ENCODE measurements at places on chromosomes 5 and 9. TPM values are rescaled to one million over a fixed set of nuclear protein-coding genes. Genes with fewer than 3 reads are reported as not detected.
A peak's percentile ranks its signal among the peaks of the same experiment; 100 is the strongest.

GRCh38 chr9:115590011-115590410, 472.1 kb upstream of the TNC start:
- DNase-seq, result peak; percentile 97

The KCNT1 gene
- not detected for total RNA-seq

DNA sequence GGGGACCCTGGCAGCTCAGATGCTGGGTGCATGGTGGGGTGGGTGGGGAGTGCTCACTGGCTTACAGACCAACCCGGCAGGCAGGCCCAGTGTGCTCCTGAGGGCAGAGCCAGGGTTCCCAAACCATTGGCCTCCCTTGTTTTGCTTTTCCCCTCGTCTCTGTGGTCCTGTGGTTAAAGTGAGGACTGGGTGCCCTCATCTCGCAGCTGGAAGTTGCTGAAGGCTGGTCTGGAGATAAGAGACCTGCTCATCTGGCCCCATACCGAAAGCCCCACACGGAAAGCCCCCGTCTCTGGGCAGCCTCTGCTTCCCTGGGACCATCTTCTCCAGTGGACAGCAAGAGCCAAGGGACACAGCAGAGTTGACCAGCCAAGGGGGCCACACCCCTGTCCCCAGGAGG, 9.8 kb upstream of the NACC2 start:
- DNase-seq, result no peak

GRCh38 chr5:79936646-79937216, 54.3 kb downstream of the MTX3 start:
- DNase-seq, result no peak

DNA sequence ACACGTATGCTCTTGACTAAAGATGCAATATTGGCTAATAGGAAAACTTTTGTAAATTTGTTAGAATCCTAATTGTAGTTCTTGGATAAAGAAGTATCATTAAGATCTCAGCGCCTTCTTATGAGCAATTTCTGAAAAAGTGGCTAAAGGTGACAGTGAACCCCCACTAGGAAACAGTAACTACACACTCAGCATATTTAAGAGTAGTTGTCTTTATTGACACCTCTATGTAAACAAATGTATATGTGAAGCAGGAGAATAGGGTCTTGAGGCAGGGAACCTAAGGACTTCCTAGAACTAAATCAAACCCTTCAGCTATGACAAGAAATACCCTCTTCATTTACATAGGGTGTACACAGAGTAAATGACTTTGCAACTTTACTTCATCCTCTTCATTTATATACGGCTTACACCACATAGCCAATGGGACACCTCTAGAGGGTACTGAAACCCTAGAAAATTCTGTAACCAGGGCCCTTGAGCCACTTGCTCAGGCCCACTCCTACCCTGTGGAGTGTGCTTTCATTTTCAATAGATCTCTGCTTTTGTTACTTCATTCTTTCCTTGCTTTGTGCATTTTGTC, 2.8 kb downstream of the NIPSNAP3A start:
- DNase-seq, result no peak

The ADAMTS2 gene
- total RNA-seq, result 18.3 TPM

DNA sequence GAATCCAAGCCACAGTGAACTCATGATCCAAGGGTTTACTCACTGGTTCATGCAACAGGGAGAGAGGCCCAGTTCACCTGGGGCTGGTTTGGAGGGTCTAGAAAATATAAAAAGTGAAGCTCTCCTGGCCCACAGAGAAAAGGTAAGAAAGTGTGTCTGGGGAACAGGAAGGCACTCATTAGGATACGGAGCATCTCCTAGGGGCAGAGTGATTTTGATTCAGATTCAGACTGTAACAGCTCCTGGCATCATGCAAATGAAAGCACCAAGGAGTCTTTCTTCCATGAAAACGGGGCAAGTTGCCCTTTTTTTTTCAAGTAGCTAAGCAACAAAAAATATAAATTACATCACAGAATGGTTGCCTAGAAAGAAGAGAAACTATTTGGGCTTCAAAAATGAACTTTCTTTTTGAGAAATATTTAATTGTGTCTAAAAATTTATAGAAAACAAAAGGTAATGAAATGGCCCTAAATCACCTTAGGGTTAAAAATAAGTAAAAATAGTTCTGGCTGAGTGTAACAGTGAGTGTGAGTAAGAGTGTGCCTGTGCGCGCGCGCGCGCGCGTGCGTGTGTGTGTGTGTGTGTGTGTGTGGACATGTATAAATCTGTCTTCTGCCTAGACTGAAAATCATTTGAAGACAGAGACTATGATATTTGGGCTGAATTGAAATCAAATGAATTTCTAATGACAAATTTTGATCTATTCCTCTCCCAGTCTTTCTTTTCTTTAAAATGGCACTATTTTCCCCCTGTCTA, 177.8 kb upstream of the ZNF462 start:
- no peak for DNase-seq

GRCh38 chr5:41445937-41446563, 64.4 kb downstream of the PLCXD3 start:
- DNase-seq, result peak; percentile 40

- no peak for DNase-seq
Measured at GRCh38 chr5:138095100-138095907, 11.5 kb downstream of the WNT8A start.

- DNase-seq, result no peak
Measured at GRCh38 chr9:133440874-133441273, 18.7 kb downstream of the ADAMTS13 start.

- no peak for DNase-seq
Measured at GRCh38 chr5:7396713-7397454, 946 bp downstream of the ADCY2 start.

The FOXD4L6 gene
- total RNA-seq, result not detected

- DNase-seq, result no peak
Measured at GRCh38 chr5:5039918-5040317, 100.2 kb upstream of the ADAMTS16 start.

DNA sequence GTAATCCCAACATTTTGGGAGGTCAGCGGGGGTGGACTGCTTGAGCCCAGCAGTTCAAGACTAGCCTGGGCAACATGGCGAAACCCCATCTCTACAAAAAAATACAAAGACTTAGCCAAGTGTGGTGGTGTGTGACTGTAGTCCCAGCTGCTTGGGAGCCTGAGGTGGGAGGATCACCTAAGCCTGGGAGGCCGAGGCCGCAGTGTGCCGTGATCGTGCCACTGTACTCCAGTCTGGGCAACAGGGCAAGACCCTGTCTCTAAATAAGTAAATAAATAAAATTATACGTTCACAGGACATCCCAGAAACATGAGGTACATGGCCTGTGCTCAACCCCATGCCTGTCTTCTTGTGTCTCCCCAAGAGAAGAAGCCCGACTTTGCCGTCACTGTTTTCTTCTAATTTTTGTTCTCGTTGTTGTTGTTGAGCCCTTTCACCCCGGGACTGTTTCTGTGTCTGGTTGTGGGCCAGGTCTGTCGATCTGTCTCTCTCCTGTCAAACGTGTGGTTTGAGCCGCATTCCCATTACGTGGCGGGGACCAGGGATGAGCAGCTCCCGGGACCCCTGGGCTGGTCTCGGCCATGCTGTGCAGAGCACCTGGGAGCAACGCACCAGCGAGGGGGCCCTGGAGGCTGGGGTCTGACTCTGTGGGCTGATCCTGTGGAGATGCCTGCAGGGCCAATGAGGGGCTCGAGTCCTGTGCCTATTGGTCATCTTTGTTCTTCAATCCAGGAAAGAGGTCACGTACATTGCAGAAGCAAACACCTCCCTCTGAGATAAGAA, 32.2 kb downstream of the NACC2 start:
- DNase-seq, result no peak

The HRH2 gene
- not detected for total RNA-seq

The DDX4 gene
- not detected for total RNA-seq

GRCh38 chr5:100119903-100120302, 415.3 kb upstream of the FAM174A start:
- no peak for DNase-seq

- DNase-seq, result no peak
Measured at GRCh38 chr5:61130289-61130688, 32.0 kb downstream of the SMIM15 start.

The IL9 gene
- not detected for total RNA-seq

DNA sequence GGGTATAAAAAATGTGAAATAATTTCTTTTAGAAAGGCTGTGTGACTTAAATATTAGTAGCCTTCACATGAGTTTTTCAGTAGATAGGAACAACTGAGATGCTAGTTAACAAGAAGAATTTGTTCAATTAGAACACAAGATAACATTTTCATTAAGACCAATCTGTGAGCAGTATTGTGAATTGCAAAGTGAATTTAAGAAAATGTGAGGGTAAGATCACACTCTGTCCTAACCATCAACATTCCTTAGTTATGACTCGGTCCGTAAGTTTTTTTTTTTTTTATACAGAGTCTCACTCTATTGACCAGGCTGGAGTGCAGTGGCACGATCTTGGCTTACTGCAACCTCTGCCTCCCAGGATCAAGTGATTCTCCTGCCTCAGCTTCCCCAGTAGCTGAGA, 180.2 kb upstream of the EGFLAM start:
- peak; percentile 5 for DNase-seq

The IRX1 gene
- not detected for total RNA-seq

GRCh38 chr9:77488439-77489126, 159.5 kb downstream of the GNA14 start:
- DNase-seq, result peak; percentile 20

DNA sequence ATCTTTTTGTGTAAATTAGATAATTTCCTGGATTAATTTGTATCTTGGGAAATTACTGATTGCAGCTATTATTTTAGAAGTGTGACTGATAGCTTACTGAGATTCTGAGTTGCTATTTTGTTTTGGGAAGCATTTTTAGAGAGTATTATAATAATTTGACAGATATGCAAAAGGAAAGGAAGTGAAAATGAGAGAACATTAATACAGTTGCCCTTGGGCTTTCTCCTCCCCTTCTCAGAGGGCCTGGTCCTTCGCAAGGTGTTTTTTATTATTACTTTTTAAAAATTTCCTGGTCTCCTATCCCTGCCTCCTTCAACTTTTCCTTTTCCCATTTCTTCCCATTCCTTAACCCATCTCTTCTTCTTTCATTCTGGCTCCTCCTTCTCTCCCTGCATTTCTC, 32.6 kb downstream of the UBAP1 start:
- no peak for DNase-seq

- DNase-seq, result no peak
Measured at GRCh38 chr9:101711330-101711941, 27.0 kb downstream of the GRIN3A start.

GRCh38 chr9:37105234-37105633, 15.1 kb upstream of the ZCCHC7 start:
- DNase-seq, result peak; percentile 10

- DNase-seq, result peak; percentile 9
Measured at GRCh38 chr9:37801287-37801850, 772 bp downstream of the DCAF10 start.

All from IMR-90 (cell line).